ENCODE measurements at places on chromosomes 12 and 14.

DNA sequence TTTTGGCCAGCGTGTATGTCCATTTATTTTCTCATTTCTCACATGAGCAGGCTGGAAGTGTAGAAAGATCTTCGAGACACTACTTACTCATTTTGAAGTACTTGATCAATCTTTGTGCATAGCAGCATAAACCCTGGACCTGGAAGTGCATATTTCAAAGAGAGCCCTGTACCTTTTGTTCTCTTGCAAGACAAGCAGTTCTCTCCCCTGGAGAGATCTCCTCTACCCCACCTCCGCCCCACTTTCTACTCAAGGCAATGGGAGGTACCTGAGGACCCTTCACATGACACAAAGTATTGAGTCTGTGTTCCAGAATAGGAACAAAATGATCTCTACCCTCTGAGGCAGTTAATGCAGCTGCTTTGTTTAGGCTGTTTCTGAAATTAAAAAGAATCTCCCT, 27.4 kb upstream of the RASSF3 start:
- DNase-seq: no peak

GRCh38 chr12:124939421-124940142, 25.1 kb upstream of the UBC start:
- DNase-seq: peak; percentile 90

GRCh38 chr14:105356927-105357326, 41.4 kb upstream of the TEX22 start:
- DNase-seq: no peak

DNA sequence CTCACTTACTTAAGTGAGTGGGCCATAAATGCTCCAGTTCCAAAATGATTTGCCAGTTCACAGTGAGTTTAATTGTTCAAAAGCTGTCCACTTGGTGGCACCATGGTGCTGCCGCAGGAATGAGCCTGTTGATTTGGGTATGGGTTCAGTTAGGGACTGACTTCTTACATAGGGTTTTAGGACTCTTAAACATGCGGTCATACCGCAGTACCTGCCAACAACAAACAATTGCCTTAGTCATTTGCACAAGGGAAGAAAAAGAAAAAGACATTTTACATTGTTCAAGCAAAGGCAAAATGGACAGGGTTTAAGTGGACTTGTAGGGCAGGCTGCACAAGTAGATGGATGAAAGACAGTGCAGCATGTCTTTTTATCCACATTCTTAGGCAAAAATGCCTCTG, 80.0 kb upstream of the DBX2 start:
- no peak for DNase-seq

GRCh38 chr12:24599736-24600135, 349.2 kb downstream of the BCAT1 start:
- DNase-seq: no peak

GRCh38 chr12:1185460-1186182, 194.6 kb downstream of the ERC1 start:
- peak; percentile 40 for DNase-seq

- no peak for DNase-seq
Measured at GRCh38 chr14:96735526-96735925, 61.7 kb upstream of the VRK1 start.

GRCh38 chr14:99120526-99121318, 151.3 kb downstream of the BCL11B start:
- no peak for DNase-seq

DNA sequence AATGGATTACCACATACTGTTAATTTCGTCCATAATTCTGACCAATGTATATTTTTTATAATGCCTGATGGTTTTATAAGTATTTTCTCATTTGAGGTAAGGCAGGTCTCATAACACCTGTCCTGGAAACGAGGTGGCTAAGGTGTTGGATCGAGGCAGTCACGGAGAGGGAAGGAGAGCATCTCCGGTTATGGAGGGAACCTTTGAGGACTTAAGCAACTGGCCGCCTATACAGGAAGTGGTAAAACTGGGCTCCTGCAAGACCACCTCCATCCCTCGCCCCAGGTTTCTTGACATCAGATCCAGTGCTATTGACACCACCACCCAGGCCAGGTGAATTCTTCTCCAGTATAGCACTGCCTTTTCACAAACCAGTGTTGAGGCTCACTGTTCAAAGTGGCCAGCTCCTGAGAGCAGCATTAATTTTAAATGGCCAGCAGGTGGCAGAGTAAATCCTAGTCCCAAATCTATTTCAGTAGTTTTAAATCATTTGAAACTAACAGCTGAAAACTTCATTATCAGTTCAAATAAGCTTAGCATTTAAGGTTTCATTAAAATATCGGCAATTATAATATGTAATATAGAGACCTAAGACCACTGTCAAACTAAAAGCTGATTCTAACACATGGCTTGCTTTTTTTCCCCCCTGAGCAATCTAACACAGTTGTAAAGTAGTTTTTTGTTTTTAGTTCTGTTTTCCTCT, 100.8 kb downstream of the PPM1A start:
- DNase-seq: peak; percentile 44

DNA sequence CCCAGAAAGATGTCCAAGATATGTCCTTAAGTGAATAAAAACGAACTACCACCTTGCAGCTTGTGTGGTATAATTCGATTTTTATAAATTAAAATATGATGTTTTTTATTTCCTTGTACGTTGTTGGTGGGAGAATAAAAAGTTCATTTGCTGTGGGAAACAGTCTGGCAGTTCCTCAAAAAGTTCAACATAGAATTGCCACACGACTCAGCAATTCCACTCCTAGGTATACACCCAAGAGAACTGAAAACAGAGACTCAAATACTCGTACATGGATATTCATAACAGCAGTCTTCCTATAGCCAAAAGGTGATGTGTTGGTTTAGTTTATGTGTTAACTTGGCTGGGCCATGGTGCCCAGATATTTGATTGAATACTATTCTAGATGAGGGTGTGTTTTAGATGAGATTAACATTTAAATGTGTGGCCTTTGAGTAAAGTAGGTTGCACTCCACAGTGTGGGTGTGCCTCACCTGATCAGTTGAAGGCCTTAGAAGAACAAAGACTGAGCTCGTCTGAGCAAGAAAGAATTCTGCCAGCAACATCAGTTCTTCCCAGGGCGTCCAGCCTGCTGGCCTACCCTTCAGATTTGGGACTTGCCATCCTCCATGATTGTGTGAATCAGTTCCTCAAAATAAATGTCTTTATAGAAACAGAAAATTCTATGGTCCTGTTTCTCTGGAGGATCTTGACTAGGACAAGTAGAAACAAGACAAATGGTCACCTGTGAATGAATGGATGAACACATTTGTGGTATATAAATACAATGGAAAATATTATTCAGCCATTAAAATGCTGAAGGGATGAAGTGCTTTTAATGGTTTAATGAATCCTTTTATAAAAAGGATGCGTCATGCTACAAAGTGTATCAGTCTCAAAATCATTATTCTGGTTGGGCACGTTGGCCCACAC, 5.1 kb upstream of the DENR start:
- DNase-seq: no peak

GRCh38 chr12:114903083-114903691, 219.2 kb upstream of the TBX3 start:
- no peak for DNase-seq

DNA sequence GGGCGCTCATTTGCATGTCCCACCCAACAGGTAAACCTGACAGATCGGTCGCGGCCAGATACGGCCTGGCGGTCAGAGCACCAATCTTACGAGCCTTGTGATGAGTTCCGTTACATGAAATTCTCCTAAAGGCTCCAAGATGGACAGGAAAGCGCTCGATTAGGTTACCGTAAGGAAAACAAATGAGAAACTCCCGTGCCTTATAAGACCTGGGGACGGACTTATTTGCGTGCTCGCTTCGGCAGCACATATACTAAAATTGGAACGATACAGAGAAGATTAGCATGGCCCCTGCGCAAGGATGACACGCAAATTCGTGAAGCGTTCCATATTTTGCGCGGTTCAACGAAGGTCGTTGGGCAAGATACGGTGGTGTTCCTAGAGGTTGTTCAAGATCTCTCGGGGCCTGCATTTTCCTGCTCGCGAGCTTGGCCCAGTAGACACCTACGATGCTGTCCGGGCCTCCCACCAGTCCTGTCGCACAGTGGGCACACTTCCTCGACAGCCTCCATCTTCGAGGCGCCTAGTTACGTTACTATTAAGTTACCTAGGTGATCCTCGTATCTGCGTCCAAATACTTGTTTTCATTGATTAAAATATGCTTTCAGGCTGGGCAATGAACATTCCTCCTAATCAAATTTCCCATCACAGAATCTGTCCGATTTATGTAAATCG, at the start of gene RNU6-7:
Gene RNU6-7 (plus strand): TSS at position 230 of the 675 bp plus-strand sequence.
- peak; percentile 17 for DNase-seq

- peak; percentile 4 for DNase-seq
Measured at GRCh38 chr14:105861985-105862465, 335.6 kb downstream of the TMEM121 start.

DNA sequence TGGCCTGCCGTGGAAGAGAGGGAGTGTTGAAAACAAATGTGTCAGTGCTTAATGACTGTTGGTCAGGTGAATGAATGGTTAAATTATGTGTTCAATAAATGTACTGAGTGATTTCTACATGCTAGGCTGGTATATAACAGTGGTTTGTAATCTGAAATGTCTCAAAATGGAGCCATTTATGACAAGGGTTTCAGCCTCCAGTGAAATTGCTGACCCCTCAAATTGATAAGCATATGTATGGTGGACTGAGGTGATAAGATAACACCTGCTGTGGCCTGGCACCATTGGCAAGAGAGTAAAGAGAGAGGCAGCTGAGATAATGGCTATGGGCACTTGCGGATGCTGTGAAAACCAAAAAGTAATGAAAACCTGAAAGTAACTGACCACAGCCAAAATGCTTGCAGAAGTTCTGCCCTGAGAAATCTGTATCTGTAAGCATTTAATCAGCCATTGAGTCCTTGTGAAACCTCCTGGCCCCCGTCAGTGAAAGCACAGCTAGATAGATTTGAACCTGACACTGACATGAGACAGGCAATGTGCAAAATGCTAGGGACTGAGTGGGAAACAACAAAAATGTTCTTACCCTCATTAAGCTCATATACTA, 1.4 kb upstream of the BCAT1 start:
- DNase-seq: no peak

- peak; percentile 82 for DNase-seq
Measured at GRCh38 chr12:45655186-45655585, 74.3 kb upstream of the ARID2 start.

- no peak for DNase-seq
Measured at GRCh38 chr12:132238488-132238854, 90.9 kb downstream of the GALNT9 start.

GRCh38 chr14:33475623-33476022, 475.3 kb downstream of the EGLN3 start:
- peak; percentile 46 for DNase-seq

- DNase-seq: no peak
Measured at GRCh38 chr12:2402073-2402579, 349.3 kb downstream of the CACNA1C start.

DNA sequence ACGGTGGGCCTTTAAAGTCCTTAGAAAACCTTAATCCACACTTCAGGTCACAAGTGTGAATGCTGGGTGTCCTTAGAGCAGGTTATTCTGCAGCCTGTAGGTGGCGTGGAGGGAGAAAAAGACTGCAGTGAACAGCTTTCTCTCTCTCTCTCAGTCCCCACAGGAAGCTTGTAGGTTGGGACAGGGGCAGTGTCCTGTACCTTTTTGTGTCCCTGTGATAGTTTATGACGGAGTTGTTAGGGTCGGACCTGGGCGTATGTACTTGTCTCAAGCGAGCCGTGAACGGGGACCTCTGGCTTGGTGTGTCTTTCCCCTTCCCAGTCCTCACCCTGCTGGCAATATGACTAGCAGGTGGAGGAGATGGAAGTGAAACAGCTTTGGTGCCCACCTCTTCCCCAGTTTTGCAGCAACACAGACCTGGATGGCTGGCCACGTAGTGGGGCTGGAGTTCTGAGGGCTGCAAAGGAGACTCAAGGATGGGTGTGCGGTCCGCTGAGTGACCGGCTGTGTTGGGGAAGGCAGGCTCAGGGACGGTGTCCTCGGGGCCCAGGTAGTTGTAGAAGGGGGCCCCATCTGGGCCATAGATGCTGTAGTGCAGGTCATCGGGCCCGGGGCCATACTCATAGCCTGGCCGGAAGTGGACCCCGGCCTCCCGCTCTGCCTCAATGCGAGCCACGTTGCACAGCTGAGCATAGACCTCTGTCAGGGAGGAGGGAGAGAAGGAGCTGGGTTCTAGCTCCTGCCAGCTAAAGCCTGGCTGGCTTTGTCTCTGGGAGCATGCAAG, 8.9 kb downstream of the ISCA2 start:
- DNase-seq: no peak

DNA sequence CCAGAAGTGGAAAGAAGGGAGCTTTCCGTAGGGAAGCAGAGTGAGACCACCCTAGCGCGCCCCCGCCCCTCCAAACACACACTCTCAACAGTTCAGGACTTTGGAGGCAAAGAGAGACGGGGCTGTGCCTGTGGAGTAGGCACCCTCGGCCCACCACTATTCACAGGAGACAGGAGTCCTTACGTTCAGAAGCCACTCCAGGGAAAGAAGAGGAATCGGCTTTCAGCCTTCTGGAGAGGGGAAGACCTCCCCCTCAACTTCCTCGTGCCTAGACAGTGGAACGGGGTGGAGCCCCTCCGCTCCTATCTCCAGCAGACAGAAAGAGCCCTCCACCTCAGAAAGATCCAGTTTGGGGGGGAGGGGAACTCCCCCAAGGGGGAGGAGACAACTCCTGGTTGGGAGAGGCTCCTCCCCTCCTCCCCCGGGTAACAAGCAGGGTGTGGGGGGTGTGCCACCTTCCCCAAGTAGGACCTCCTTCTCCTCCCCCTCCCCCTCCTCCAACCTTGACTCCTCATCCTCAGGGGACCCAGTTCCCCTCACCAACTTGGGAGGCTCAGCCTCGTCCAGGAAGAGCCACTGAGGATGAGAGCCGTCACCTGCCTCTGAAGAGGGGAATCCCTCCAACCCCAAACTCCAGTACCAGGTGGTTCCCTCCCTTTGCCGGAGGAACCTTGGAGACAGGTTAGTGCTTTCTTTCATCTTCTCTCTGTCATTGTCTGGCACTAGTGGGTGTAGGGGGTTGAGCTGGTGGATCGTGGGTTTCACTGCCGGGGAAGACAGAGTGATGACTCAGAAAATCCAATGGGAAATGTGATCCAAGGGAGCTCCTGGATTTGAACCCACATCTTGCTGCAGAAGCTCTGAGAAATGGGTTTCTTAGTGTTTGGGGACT, 883 bp downstream of the FOXJ2 start:
- peak; percentile 58 for DNase-seq

DNA sequence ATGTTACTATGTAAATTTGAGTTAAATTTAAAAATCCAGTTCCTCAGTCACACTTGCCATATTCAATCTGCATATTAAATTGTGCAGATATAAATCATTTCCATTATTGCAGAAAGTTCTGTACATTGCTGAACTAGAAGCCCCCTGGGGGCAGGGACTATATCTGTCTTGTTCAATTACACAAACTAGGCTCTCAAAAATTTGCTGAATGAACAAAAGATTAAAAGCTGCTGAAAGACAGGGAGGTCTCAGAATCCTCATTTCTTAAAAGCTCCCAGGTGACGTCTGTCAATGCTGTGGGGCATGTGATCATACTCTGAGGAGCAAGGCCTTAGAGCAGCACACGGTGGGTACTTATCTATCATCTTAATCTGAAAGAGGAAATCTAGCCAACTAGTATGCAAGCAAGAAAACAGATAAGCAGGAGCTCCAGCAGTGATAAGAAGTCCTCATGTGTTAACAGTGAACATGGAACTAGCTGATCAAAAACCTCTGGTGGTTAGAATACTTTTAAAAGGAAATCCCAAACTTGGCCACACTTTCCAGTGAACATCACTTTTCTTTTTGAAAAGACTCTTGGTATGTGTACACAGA, 60.5 kb downstream of the APPL2 start:
- no peak for DNase-seq

GRCh38 chr14:64584190-64584589, 34.4 kb downstream of the PPP1R36 start:
- DNase-seq: no peak

Measured in T-helper 2 cell (primary cell).